ENCODE measurements at places on chromosomes 1 and 21. TPM values are rescaled to one million over a fixed set of nuclear protein-coding genes. Genes with fewer than 3 reads are reported as not detected.

DNA sequence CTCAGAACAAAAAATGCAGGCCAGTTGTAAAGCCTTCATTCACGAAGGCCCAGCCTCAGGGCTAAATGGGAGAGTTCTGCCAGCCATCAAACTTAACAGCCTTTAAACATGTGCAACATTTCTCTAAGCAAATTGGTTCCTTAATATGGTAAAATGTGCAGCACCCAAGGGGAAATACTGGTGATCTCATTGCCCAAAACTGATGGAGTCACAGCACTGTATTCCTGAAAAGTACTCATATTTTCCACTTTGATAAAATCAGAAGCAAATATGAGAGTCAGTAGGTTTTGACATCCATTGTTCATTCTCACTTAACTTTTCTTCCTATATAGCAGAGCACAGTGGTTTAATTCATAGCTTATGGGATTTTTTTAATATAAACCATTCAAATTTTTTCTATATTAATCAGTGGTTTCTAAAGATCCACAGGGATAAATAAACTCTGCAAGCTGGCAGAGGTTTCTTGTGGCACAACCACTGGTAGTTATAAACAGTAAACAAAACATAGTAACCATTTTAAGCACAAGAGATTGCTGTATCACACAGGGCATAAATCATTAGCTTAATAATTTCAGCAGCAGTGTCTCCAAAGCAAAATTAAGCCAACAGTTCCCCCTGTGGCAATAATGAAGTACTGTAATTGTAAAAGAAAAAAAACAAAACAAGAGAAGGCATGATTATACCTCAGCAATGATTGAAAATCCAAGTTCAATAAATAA is 106.9 kb upstream of the LYPLAL1 start:
- DNase-seq: no peak

- no peak for DNase-seq
These were observed 24.6 kb downstream of the ATF3 start for GRCh38 chr1:212633161-212633560.

DNA sequence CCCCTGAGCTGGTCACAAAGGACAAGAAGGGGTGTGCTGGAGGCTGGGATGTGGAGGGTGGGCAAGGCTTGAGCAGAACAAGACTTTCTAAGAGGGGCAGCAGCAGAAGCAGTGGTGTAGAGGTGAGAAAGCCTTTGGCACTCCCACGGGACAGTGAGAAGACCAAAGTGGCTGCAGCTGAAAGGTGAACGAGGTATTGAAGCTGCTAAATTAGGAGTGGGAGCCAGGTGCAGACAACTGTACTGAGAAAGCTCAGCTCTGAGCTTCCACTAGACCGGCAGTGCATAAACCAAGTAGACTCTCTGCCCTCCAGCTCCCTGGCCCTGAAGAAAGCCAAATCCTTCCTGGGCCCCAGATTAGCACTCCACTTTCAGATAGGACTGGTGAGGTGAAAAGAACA is 93.0 kb downstream of the VWA5B1 start:
- DNase-seq: no peak

DNA sequence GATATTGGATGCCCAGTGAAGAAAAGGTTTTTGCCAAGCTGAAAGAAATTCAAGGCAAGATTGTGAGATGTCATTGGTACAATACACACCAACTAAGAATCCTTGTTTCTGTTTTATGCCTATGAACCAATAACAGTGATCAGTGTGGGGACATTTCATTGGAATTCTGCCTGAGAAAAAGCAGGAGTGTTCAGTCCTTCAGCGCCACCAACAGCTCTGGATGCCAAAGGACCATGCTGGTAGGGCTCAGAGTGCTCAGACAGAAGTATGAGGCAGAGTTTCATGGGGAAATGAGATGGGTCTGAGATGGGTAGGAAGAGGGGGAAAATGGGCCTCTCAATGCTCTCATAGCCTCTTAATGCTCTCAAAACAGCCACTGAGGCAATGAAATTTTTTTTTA is 56.5 kb downstream of the GABPA start:
- DNase-seq: no peak

DNA sequence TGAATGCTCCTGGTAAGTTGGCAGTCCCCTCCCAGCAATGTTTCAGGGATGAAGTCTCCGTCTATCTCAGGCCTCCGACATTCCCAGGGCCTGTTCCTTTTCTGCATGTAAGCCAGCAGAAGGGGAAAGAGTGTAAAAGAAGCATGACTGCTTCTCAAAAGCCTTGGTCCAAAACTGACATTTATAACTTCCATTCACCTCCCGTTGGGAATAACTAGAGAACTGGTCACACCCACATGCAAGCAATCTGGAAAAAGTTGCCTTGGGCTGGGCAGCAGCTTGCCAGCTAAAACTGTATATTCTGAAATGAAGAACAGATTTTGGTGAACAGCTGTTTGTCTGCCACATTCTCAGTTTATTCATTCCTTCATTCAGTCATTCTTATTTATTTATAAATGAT is 24.2 kb upstream of the NPL start:
- no peak for DNase-seq

DNA sequence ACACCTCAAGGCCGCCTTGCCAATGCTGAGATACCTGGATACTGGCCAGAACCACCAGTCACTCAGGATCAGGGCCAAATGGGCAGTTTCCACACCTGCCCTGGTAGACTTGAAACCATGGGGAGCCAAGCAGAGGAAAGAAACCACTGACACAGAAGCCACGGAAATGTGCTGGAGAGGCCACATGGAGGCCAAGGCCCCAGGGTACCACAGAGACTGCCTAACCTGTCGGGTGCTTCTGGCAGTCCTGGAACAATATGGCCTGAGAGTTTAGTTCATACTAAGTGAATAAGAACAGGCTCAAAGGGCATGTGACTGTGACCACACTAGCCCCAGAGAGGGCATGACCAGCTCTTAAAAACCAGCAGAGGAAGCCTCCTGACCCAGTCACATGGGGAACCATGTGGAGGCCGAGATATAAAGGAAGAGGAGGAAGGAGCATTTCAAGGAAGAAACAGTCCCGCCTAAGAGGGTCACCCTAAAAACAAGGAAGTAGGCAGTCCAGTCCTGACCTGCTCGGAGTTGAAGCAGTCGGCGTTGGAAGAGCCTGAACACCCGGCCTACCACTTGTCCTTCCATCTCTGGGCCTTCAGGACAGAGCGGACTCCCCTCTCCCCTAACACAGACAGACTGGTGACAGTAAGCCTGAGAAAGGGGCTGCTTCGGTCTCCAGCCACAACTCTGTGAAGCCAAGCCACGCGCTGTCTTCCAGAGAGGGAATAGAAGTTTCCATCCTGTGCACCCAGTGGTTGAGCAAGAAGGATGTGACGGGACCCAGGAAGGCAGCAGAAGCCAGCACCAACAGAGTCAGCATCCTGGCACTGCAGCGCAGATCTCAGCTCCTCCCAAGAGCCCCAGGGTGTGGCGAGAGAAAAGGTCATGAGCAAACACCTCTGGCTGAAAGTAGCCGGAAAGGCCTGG is at the start of gene DENND2D:
Gene DENND2D (minus strand): TSS at position 766 of the 921 bp plus-strand sequence. CDS start 187 bp downstream, at position 579.
- no peak for DNase-seq

DNA sequence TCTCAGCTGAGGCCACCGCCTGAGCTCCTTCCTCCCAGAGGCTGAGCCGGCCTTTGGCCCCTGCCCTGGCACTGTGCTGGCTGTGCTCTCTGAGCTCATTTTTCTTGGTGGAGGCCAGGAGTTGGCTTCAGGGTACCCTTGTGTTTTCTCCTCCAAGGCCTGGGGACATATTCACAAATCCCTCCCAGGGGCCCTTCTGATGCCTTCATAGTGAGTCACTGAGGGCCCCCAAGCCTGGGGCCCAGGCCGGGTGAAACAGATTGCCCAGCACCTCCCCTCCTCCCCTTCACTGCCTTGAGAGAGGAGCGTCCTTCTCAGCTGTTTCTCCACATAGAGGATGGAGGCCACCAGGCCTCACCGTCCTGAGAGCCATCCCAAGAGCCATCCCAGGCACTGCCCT is 105.8 kb downstream of the SIK1 start:
- DNase-seq: no peak

DNA sequence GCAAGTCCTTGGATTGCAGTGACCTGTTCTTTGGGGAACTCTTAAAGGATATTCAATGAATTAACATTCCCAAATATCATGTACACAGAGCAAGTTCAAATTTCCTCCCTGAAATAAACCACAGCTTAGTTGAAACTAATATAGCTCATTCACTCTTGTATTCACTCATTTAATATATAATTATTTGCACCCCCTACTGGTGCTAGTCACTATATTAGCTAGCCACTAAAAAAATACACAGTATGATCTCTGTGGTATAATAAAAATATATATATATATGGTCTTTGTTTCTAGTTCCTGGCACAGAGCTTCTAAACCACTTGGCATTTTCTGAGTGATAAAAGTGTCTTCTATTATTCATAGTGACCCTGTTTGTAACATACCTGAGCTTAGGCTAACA is 177.3 kb upstream of the LYPLAL1 start:
- DNase-seq: no peak

DNA sequence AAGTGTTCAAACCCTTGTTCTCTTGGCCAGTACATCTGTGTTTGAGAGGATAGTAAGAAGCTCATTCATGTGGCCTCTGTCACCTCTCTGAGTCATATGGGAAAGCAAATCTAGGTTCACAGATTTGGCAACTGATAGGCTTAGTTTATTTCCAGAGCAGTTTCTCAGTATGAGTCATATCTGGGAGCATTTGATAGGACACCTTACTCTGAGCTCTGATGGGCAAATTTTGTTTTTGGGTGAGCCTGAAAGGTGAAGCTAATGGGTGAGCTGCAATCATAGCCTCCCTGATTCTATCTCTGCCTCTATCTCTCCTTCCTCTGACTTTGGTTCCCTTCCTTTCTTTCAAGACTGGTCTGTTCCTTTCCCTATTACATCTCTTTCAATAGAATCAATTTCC is 134.4 kb downstream of the S1PR1 start:
- no peak for DNase-seq

GRCh38 chr1:202172015-202172355 is 11.6 kb upstream of the PTPN7 start:
- no peak for DNase-seq

- DNase-seq: no peak
These were observed 235.1 kb upstream of the RUNX1 start for GRCh38 chr21:35284199-35284598.

DNA sequence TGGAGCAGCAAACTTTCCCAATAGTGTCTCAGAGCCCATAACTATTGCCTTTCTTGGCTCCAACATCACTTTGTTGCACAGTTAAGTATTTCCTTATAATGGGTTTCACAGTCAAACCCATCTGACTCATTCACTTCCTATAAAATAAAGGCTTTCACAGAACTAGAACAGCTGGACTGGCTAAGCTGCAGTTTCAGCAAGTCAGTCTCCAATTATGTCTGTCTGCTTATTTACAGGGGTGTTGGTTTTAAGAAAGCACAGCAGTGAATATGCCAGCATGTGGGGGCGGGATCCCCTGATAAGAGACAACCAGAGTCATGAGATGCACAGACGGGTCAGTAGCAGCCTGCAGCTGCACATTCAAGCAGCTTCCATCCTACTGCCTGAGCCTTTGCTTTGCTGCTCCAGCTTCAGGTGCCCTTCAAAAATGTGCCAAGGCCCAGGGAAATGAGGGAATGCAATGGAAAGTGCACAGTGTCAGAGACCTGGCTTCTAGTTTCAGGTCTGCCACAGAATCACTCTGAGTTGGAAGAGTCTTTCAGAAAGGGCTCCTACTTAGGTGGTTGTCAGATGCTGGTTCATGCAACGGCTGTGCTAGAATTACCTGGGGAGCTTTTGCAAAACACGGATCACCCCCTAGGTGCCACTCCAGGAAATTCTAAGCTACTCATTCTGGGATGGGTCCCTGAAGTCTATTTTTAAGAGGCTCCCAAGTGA is 24.8 kb downstream of the RNF19B start:
- DNase-seq: no peak

- DNase-seq: no peak
These were observed 42.1 kb downstream of the HOOK1 start for GRCh38 chr1:59856725-59857338.

DNA sequence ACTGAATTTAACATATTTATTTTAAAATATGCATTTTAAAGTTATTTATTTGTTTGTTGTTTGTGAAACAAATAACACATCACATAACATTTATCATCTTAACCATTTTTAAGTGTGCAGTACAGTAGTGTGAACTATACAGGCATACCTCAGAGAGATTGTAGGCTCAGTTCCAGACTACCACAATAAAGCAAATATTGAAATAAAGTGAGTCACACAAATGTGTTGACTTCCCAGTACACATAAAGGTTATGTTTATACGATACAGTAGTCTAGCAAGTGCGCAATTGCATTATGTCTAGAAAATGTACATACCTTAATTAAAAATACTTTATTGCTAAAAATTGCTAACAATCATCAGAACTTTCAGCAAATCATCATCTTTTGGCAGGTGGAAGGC is 739.4 kb upstream of the ADGRL4 start:
- DNase-seq: no peak

Gene RGS2
- 12.3 TPM for total RNA-seq

Gene LCE3D
- total RNA-seq: not detected

Gene SPATA45
- total RNA-seq: 0.68 TPM

All from neural crest cell (in vitro differentiated cells).